Heart left ventricle (tissue), 16 donors: ENCODE measurements at places on chromosomes 6 and 20. TPM values are rescaled to one million over a fixed set of nuclear protein-coding genes. Genes with fewer than 3 reads are reported as not detected.

ARFGEF2 gene
- total RNA-seq = 36.2 TPM

FOXA2 gene
- not detected for total RNA-seq

LAMA4 gene
- 42.6 TPM for total RNA-seq

- DNase-seq = peak; percentile 39
Observed at GRCh38 chr6:136989571-136990241, 55.1 kb downstream of the IL20RA start.

- no peak for DNase-seq
Observed at GRCh38 chr6:5667737-5668136, 339.0 kb downstream of the NRN1 start.

- DNase-seq = no peak
Observed at GRCh38 chr6:29968130-29968529, 25.8 kb downstream of the HLA-A start.

GRCh38 chr20:32155017-32155981 lies 45.8 kb downstream of the TM9SF4 start:
- peak; percentile 84 for DNase-seq

GRCh38 chr6:41222045-41222444 lies 6.1 kb upstream of the TREML4 start:
- DNase-seq = no peak

DNA sequence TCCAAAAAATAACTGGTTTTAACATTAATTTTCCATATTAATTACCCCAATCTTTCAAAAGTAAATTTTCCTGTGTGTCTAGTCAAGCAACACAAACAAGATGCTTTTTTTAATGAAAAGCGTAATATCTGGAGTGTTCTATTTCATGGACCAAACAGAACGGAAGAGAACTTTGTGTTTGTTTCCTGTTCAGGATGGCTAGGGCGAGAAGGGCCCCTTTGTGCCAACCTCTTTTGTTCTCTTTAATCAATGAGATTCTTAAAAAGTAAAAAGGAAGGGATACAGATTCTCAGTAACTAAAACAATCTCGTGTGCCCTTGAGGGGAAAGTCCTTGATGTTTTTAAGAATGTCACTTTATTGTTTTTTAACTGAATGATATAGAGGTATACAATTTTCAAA lies 55.7 kb downstream of the GNAS start:
- no peak for DNase-seq

- DNase-seq = no peak
Observed at GRCh38 chr6:37517411-37517812, 17.7 kb upstream of the CCDC167 start.

GRCh38 chr20:17859616-17860232 lies 108.9 kb downstream of the SNX5 start:
- DNase-seq = peak; percentile 69

DNA sequence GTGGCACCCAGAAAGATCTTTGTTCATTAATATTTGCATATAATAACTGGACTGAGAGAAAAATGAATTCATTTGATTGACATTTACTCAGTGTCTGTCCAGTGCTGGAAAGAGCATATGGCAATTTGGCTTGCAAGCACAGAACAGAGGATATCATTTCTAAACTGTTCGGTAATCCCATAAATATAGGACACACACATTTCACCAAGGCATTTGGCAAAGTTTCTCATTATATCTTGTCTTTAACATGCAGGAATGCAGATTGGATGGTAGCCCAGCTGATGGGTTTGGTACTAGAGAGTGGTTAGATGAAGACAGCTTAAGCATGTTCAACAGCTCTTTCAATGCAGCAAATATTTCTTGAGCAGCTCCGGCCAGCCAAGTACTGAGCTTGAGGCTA lies 259.2 kb downstream of the PRKN start:
- peak; percentile 72 for DNase-seq
